ENCODE measurements at places on chromosomes 3 and 15.

DNA sequence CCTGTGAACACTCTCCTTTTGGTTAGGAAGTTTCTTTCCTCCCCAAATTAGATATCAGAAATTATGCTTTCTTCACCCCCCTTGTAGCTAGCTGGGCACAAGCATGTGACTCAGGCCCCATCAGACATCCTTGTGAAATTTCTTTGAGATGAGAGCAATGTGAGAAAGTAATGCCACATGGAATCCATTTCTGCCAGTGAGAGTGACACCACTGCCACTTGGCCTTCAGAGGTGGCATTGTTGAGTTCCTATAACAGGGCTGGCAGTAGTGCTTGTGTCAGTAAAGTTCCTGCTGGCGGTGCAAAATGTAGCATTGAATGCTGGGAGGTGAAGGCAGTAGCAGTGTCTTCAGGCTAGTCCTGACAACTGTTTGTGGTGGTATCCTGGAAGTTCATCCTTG lies 80.7 kb upstream of the ZNF280D start:
- no peak for DNase-seq

- DNase-seq, result no peak
These were observed 40.5 kb downstream of the PTPRG start for GRCh38 chr3:61601831-61602230.

DNA sequence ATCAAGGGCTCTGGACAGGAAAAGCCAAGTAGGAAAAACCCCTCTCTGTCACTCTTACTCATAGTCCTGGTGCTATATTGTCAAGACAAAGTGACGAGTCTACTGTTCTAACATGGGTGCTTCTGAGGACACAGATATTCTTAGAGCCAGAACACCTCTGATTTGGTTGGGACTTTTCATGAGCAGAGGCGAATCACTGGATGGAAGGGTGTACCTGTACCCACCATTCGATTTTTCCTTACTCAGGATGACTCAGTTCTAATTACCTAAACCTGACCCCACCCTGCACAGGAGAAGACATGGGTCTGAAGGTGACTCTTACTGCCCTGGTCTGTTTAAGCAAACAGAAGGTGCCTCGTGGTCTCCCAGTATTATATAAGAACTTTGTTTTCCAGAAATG lies 58.5 kb downstream of the ABCC5 start:
- DNase-seq, result no peak

DNA sequence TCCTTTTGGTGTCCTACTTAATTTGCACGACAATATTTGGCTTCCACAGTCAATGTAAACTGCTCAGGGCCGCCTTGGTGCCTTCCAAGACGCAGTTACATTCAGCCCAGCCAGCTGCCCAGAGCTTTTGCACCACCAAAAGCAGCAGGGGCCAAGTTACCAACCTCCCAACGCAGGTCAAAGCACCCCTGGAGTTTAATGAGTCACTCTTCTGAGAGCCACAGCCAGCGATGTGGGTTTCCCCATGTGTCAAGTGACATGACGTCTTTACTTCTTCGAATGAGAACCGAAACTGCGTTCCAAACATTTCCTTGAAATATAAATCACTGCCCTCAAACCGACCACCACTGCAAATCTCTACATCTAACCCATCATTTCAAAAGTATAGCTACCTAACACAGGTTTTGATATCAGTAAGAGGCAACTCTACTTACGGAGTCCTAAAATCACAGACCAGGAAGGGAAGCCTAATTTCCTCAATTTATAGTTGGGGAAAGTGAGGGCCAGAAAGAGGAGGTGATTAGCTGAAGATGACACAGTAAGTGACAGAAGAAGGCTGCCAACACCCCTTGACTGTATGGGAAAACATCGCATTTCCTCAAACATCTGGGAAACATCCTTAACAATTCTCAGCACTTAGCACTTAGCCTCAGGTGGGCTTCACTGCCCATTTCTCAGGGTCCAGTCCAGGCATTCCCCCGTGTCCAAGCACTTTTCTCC lies 24.5 kb downstream of the MB21D2 start:
- DNase-seq, result peak; percentile 81

DNA sequence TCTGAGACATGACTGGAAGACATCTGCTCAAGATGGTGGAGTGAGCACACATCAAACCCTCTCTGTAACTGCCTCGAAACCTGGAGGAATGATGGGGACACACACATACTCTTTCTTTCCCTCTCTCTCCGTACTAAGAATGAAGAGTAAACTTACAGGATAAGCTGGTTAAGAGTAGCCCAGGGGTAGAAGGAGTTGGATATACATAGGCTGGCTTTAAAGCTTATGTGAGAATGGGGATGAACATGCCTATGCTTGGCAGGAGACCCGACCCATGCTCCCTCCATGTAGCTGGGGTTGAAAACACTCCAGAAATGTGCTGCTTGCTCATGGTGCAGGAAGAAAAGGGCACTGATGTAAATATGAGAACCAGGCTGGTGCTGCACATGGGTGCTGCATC lies 68.9 kb downstream of the IL20RB start:
- DNase-seq, result no peak

- no peak for DNase-seq
These were observed 726.5 kb upstream of the NECTIN3 start for GRCh38 chr3:110344897-110345767.

DNA sequence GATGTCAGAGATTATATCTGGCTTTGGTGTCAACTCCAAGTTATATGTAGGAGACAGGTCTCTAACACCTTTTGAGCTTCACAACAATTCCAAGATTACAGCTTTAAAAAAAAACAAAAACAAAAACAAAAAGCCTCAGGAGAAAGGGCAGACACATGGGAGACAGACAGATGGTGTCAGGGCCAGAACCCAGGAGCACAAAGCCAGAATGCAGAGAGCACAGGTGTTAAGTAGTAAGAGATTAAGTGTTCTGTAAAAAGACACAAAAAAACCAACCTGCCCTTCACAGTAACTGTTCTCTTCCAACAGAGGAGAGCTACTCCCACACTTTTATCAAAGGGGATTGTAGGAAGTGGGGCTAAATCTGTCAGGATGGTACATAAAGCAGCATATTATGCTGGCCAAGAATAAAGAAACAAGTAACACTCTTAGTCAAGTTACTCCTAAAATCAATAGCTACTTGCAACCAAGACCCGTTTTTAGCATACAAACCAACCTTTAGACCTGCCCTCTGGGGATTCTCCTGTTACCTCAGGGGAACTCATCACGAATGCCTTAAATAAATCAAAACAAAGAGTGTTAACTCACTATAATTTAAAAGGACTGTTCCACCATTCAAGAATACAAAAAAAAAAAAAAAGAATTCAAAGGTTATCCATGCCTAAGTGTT lies 5.9 kb downstream of the CPEB1 start:
- DNase-seq, result no peak

DNA sequence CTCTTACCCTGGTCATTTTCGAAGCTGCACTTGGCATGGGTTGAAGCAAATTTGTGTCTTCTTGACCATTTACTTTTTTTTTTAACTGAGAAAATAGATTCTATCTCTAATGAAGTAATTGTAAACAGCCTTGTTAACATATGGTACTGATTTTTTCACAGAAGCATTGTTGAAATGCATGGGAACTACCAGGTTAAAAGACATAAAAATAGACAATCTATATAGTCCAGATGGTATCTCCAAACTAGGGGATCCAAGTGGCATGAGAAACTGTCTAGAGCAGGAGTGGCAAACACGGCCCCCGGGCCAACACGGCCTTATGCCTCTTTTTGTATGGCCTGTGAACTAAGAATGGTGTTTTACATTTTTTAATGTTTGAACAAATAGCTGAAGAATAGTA lies 41.9 kb downstream of the CACNA1D start:
- DNase-seq, result no peak

- DNase-seq, result no peak
These were observed 23.0 kb upstream of the RBSN start for GRCh38 chr3:15121936-15122335.

DNA sequence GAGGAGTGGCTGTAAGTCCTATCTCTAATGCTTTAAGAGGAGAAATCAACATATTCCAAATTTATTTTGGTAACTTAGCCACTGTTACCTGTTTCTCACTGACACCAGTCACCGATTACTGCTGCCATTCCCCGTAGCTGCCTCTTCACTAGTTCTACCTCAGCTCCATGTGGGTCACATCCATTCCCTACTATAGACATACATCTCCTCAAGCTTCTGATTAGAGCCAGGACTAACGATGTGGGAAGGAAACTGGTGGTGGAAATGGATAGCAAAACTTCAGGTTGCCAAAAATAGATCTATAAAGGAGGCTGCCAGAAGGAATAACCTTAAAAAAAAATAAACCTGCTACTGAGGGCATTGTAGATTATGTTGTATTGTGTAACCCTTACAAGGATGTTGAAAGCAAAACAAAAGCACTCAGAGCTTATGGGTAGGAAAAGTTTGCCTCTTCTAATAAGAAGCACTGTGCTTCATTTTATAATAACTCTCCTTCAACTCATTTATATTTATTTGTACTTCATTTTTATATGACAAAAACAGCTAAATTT lies 56.0 kb downstream of the KAT2B start:
- DNase-seq, result no peak

DNA sequence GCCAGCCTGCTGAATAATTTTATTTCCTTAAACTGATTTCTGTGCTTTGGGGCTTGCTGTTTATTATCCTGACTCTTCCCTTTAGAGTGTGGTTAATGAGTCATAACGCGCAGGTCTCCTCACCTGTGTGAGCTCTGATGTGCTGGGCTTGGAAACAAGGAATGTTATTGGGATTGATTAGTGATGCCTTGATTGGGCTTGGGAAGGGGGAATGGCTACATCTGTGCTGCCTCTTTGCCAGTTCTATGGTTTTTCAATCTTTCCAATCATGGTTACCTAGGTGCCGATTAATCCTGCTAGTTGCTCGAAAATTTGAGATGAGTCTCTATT lies 161.0 kb downstream of the THSD4 start:
- no peak for DNase-seq

DNA sequence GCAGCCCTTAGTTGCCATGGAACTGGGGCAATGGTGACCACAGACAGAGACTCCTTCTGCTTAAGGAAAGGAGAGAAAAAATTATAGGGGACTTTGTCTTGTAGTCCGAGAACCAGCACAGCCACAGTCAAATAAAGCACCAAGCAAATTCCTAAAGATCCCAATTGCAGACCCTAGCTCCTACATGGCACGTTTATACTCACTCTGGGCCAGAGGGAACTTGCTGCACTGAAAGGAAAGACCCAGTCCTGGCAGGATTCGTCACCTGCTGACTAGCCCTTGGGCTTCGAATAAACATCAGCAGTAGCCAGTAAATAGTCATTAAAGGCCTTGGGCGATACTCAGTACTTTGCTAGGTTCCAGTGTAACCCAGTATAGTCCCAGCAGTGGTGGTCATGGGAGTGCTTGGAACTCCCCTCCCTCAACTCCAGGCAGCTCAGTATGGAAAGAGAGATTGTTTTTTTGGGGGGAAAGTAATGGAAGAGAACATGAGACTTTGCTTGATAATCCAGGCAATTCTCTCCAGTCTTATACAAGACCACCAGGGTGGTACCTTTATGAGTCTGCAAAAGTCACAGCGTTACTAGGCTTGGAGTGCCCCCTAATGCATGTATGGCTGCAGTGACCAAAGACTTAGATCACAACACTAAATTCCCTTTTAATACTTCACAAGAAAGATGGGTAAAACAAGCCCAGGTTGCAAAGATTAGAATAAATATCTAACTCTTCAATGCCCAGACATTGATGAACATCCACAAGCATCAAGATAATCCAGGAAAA lies 66.4 kb upstream of the AGTR1 start:
- no peak for DNase-seq

GRCh38 chr3:4696266-4696665 lies 203.1 kb downstream of the ITPR1 start:
- DNase-seq, result no peak

DNA sequence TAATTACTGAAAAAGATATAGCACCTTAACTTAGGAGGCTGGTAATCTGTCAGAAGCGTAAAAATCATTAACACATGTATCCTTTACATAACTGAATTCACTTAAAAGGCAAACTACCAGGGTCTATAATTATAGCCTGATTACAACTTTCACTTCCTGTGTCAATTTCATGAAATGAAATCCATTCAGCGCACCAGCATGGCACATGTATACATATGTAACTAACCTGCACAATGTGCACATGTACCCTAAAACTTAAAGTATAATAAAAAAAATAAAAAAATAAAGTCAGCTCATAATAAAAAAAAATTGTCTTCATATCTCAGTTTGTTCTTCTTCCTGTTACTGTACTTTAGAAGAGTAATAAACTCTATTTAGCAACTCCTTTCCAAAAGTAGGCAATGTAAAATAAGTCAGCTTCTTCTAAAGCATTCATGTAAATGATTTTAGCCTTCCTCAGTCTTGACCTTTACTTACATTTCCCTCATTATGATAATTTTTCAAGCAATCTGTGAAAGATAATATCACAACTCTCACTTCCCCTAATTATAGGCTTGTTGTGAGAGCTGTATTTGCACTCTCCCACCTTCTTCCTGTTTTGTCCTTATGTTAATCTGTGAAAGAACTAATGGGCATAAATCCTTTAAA lies 50.1 kb downstream of the KBTBD8 start:
- DNase-seq, result no peak

DNA sequence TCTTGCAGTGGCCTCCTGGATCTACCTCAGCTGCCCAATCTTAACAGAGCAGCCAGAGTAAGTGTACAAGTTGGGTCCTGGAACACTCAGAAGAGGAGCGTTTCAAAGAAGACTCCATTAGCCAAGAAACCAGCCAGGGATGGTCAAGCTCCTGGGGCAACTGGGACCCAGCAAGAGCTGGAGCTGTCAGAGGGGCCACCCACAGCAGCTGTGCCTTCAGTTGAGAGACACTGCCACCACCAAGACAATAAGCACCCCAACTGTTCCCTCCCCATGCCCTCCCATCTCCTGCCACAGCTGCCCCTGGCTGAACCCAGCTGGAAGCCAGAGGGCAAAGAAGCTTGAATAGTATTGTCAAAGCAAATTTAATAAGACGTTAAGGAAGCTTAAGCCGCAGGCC lies 110.6 kb upstream of the TLE3 start:
- DNase-seq, result no peak

GRCh38 chr15:43948691-43949325 lies 122.0 kb downstream of the WDR76 start:
- no peak for DNase-seq

GRCh38 chr3:127172781-127173515 lies 20.0 kb upstream of the PRR23E start:
- DNase-seq, result no peak

DNA sequence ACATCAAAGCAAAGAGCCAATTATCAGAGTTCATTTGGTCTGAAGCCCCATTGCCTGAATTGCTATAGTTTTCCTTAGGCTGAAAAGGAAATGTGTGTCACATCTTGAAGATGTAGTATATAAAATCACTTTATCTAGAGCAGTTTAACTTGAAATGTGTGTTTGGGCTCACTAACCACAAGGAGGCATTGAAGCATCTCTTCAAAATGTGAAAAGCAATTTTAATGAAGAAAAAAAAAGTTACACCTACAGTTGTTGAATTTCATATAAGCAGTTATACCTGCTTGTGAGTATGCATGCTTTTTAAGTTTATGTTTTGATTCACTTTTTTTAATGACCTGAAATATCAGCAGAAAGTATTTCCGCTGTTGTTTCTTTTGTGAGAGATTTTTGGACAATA lies 129.3 kb downstream of the IQCH start:
- DNase-seq, result no peak

DNA sequence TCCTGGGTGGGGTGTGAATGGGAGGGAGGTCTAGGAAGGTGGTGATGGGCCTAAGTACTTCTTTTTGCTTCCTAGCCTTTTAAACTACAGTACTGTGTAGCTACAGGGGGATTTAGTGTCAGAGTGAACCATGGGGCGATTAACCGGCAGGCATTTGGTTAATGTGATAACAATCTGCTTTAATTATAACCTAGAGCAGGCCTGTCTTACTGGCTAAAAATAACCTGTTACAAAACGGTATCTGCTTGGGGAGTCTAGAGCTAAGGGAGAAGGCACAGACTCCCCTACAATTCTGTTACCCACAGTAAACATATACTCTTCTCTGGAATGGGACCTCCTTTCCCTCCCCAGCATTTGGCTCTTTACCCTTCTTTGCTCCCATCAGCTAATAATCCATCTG lies 85.4 kb downstream of the RBPMS2 start:
- DNase-seq, result no peak
